Neural progenitor cell (in vitro differentiated cells): ENCODE measurements at places on chromosomes 4 and X.

DNA sequence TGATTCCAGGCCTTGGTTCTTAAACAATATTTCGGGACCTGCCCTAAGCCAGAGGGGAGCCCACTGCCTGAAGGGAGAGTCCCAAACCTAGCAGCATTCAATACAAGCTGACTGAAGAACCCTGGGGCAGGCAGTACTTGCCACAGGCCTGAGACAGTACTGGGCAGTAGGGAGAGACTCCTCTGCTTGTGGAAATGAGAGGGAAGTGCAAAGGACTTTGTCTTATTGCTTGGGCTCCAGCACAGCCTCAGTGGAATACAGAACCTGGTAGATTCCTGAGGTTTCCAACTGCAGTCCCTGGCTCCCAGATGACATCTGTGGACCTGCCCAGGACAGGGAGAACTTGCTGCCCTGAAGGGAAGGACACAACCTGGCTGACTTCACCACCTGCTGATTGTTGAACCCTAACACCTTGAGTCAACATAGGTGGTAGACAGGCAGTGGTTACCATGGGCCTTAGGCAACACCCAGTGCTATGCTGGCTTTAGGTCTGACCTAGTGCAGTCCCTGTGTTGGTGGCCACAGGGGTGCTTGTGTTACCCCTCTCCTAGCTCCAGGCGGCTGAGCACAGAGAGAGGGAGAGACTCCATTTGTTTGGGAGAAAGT lies 20.3 kb upstream of the ABCG2 start:
- no peak for DNase-seq

GRCh38 chrX:23554304-23554703 lies 113.0 kb upstream of the PRDX4 start:
- peak; percentile 63 for DNase-seq

DNA sequence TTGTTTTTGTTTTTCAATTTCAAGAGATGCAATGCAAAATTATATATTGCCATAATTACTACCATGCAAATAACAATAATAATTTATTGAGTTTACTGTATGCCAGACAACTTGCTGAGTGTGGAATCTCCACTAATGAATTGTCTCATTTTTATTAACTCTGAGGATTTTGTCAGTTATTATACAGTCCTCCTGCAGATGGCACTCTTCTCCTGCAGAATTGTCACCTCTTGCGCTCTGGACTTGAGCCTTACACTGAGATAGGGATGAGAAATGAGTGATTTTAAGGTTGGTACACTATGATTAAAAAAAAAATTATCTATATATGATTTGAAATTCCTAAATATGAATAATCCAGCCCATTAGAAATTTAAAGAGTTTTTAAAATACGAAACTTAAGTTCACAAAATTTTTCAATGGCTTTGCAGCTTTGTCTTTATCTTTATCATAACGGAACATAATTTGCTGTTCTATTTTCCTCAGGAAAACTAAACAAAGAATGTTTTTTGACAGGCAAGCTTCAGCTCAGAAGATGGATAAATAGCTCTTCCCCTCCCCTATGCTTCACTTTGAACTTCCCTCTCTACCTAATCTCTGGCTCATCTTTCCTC lies 12.7 kb upstream of the PAQR3 start:
- peak; percentile 47 for DNase-seq

DNA sequence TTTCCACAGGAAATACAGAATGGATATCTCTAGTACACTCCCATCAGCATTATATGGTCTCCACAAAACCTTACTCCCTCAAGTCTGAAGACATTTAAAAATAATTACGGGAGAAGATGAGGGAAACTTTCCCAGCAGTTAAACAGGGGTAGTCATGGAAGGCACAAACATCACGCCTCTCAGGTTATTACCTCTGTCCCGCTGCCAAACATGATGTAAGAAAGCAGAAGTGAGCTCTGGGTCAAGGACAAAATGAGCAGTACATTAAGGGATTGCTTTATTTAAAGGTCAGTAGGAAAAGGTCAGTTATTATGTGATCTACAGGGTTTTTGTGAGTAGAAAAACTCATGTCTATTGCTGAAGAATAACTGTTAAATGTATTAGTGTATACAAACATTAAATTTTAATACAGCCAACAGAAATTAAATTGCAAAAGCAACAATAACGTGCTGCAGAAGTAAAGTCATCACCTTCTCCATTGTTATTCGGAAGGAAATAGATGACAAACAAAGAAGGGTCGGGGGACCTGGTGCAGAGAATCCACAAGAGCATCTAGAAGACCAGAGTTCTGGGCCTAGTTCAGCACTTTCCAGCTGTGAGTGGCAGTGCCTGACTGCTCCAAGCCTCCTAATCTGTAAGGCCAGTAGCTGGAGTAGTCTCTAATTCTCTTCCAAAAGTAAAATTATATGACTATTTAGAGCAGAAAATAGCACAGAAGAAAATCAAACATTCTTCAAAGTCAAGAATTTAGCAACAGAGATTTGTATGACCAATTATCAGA lies 171.2 kb downstream of the PPP3CA start:
- no peak for DNase-seq

GRCh38 chr4:8200302-8200975 lies 1.3 kb downstream of the SH3TC1 start:
- DNase-seq = peak; percentile 18

DNA sequence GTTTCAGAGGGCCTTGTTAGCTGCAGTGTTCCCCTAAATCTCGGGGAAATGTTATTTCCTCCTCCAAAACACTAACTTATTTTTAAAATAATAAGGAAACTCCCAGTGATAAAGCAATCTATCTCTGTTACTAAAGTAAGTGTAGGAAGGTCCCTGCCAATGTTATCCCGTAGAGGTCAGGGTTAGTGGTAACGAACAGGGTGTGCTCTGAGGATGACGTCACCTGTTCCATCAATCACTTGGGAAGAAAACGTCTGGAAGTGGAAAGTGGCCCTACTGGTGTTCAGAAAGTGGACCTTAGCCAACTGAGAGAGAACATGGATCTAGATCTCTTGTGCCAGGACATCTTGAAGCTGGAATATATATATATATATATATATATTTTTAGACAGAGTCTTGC lies 249.5 kb downstream of the BCOR start:
- no peak for DNase-seq

GRCh38 chr4:139214039-139214534 lies 37.1 kb upstream of the ELF2 start:
- DNase-seq = peak; percentile 44

DNA sequence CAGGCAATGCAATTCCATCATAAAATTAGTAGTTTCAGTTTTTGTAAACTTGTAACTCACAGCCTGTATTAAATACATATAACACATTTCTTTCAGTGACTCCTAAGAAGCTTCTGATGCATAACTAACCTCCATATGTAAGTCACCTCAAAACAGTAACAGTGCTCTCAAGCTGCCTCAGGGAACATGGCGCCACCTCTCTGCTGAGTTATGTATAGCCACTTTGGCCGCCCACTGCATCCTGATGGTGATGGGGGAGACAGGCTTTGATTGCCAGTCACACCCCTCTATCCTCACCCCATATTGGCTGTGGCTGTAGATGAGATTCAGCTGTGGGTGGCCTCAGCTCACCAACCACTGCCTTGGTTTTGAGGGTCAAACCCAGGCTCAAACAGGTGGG lies 54.3 kb downstream of the LRBA start:
- DNase-seq = peak; percentile 16

- peak; percentile 67 for DNase-seq
These were observed 22.8 kb upstream of the CENPVL3 start for GRCh38 chrX:51641421-51642021.

DNA sequence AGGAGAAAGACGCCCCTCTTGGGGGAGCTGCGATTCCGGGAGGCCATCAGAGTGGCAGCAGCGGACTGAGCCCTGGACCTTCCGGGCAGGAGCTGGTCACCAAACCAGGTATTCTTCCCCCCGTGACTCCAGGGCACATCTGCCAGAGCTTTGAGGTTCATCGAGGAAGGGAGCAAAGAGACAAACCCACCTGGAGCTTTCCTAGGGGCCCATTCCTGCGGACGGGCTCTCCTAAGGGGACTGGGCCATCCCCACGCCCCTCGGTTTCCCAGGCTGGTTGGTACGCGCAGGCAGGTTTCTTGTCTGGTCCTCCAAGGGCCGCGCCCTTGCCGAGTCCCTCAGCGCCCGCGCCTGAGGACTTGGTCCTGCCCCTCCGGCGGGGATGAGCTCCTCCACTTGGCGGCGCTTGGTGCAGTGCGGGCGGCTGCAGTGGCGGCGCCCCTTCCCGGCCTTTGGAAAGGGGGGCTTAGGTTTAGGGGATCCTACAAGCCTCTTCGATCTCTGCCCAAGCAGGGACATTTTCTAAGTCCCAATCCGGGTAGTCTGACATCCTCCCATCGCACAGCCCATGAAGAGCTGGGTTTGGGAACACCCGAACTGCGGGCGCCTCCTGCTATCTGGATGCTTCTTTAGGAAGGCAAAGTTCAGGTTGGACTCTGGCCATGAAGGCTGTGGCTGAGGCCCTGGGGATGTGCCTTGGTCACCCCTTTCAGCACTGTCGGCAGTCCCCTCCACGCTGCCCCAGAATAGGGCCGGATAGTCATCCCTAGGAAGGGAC lies 538 bp downstream of the STBD1 start:
- DNase-seq = peak; percentile 84

DNA sequence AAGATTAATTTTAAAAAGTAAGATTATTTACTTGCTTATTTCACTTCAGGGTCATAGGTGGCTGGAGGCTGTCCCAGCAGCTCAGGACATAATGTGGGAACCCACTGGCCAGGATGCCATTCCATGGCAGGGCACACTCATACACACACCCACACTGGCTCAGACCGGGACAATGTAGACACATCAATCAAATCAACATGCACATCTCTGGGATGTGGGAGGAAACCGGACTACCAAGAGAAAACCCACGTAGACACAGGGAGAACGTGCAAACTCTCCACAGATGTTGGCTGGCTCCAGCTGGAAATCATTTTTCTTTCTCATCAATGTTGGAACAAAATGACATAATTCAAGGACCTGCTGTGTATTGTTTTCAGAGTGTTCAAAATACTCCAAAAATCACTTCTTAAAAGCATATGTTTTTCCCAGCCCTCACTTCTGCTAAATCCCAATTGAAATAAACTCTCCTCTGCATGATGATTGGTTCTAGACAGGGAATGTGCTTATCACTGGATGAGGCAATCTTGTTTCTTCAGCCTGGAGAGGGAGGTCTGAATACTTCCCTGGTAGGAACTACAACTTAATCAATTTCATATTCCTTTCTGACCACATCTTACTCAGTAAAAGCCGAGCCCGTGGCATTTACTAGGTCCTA lies 18.6 kb upstream of the CPE start:
- no peak for DNase-seq

- DNase-seq = no peak
These were observed 156.0 kb upstream of the GALNT7 start for GRCh38 chr4:173012608-173013007.

DNA sequence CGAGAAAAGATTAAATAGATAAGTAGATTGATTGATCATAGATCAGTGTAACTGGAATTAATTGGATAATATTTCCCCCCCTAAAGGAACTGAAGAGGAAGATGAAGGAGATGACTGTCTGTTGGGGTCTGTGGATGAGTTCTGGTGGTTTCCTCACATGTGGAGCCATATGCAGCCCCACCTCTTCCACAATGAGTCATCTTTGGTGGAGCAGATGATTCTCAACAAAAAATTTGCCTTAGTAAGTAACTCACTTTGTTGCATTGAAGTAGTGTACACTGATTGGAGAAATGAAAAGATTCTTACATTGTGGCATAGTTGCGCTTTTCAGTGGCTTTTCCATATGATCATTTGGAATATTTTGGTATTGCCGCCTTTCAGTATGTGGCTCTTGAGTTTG lies 80.4 kb downstream of the NDST3 start:
- no peak for DNase-seq

DNA sequence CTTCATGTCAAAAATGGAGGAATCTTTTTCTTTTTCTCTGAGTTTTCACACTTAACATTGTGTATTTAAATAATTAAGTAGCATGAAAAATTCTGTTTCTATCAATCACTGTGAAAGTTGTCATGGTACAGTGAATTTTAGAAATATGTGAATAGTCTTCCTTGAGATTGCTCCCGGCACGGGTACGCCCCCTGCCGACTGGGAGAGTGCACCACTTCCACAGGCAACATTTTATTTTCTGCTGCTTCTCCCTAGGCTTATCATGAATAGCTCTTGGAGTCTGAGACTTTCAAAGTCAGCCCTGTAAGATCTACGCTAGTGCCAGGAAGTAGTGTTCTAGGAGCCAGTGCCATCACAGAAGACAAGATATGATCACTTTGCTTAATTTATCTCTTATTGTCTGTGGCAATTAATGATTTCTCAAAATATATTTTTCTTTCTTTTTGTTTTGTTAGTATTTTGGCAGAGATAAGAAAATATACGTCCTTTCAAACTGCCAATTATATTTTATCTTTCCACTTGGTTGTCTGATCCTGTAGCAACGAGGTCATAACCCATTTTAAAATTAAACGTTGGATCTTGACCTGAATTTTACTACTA lies 763.8 kb upstream of the AADAT start:
- peak; percentile 77 for DNase-seq

DNA sequence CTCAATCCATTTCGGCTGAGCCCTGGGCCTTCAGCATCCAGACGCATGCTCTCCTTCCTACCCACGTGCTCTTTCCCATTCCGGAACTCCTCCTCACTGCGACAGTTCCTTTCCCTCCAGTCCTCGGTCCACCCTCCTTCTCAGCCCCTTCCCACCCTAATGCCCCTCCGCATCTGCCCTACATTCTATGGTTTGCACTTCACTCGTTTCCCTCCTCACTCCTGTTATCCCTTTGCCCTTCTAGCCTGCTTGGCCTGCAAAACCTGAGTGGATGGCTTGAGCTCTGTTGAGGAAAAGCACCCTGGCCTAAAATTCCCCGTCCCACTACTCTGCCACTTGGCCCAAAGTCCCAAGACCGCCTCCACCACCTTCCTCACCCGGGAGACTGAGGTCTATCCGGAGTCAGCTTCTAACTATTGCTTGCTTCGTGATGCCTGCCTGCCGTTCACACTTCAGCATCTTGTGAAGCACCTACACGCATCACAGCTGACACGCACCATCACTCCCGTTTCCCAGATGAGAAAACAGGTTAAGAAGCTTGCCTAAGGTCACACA lies 38.6 kb downstream of the MAP7D3 start:
- no peak for DNase-seq

DNA sequence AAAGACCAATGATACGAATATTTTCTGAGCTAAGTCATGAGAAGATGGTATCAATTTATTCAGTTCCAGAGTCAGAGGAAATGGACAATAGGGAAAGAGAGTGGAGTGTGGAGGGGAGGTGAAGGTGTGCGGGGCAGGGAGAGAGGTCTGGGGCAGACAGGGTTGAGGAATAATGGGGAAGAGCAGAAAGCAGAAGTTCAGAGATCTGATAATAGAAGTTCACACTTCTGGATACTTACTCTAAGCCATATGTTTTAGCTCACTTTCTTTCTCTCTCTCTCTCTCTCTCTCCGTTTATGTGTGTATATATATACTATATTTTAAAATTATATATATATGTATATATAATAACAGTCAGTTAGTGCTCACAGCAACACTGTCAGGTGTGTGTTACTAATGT lies 40.4 kb downstream of the FOXR2 start:
- no peak for DNase-seq

GRCh38 chr4:4985844-4986243 lies 33.4 kb downstream of the CYTL1 start:
- peak; percentile 42 for DNase-seq

GRCh38 chrX:119015407-119016237 lies 41.2 kb downstream of the LONRF3 start:
- no peak for DNase-seq

- DNase-seq = no peak
These were observed 34.6 kb downstream of the LIMCH1 start for GRCh38 chr4:41572516-41572915.

- no peak for DNase-seq
These were observed 232.5 kb upstream of the POF1B start for GRCh38 chrX:85611926-85612325.

GRCh38 chr4:164648849-164649212 lies 105.1 kb upstream of the SMIM31 start:
- DNase-seq = no peak

- DNase-seq = no peak
These were observed 159.6 kb downstream of the SOWAHB start for GRCh38 chr4:76738086-76738931.
